ENCODE measurements at places on chromosomes 2 and 18.

GRCh38 chr2:203975912-203976311, 39.3 kb downstream of the ICOS start:
- DNase-seq: no peak

GRCh38 chr2:221439761-221440479, 132.2 kb downstream of the EPHA4 start:
- no peak for DNase-seq

DNA sequence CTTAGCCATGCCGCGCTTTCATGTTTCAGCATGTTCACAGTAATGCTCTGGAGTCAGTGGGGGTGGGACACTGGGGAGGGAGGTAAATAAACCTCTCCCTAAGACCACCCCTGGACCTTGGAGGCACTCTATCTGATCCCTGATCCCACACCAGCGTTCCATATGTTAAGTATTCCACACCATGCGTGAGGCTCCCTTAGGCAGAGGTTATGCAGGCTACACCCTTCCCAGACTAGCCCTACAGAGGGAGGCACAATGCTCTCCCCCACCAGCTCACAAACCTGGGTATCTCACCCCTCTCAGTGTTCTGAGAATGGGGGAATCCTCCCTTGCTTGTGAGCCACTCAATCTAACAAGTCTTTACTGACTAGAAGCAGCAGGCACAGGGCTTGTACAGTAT, 1610.4 kb upstream of the ZEB2 start:
- DNase-seq: no peak

DNA sequence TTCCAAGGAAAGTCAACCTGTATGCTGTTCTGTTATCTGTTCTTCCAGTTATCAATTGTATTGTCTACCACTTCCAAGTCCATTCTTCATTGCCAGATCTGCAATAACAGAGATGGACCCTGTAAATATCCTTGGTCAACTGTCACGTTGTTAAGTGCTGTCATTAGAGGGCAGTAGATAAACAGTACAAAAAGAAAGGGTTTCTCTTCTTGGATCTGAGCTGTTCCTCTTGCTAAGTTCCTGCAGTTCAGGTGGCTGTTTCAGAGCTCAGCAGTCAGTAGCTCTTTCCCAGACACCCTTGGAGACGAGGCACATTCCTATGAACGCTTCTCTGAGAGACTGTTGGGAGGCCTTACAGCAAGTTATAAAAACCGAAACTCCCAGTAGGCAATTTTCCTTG, 957.1 kb upstream of the CHAC2 start:
- no peak for DNase-seq

- DNase-seq: no peak
Observed at GRCh38 chr2:132392221-132392620, 24.4 kb upstream of the GPR39 start.

GRCh38 chr18:47184419-47185050, 8.4 kb upstream of the IER3IP1 start:
- DNase-seq: no peak

GRCh38 chr18:55396267-55396905, 191.6 kb downstream of the TCF4 start:
- no peak for DNase-seq
